ENCODE measurements at places on chromosomes 3 and 15.

DNA sequence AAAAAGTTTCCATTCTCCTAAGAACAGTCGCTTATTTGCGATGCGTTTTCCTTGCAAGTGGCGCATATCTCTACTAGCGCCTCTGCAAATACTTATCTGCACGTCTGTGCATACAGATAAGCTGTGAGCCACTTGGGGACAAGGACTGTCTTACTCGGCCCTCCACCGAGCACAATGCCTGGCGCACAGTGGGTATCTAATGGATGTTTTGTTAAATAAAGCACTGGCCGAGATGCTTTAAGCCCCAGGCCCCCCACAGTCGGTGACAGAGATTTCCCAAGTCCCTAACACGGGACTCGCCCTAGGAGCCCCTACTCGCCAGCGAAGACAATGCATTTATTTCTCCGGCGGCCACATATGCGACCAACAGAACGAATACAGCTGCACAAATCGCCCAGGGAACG is 503 bp downstream of the HLTF start:
- peak; percentile 58 for DNase-seq

GRCh38 chr15:41115652-41116115 is 396 bp downstream of the INO80 start:
- peak; percentile 43 for DNase-seq

DNA sequence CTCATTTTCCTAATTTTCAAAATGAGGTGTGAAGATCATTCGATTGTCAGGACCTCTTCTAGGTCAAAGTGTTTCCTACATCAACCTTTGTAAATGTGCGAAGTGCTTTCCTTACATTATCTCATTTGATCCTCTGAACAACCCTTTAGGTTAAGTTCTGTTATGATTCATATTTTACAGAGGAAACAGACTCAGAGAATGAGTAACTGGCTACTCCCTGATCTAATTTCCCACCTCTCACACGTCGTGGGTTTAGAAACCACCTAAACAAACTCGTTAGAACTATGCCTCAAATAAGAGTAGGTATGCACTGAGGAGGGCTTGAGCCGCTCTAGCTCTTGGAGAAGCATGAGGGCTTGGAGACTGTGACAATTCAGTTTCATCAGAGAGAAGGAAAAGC is 148.6 kb downstream of the CD47 start:
- DNase-seq, result no peak

GRCh38 chr3:43247561-43248184 is 38.7 kb upstream of the SNRK start:
- DNase-seq, result peak; percentile 60

DNA sequence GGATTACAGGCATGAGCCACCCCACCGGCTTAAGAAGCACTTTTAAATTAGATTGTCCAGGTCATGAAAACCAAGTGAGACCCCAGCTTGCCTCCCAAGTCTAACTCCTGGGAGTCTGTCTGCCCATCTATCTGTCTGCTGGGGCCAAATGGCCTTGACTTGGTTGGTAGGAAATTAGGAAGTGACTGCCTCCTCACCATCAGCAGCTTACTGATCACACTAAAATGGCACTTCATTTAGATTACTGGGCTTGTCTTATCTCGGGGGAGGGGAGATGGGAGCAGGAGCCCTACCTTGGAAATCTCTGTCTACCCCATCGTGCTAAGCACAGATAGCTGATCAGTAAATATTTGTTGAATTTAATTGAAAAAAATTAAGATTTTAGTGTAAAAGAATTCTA is 5.6 kb upstream of the LRRC2 start:
- no peak for DNase-seq

- no peak for DNase-seq
Observed at GRCh38 chr15:81024265-81024872, 23.6 kb downstream of the TLNRD1 start.

DNA sequence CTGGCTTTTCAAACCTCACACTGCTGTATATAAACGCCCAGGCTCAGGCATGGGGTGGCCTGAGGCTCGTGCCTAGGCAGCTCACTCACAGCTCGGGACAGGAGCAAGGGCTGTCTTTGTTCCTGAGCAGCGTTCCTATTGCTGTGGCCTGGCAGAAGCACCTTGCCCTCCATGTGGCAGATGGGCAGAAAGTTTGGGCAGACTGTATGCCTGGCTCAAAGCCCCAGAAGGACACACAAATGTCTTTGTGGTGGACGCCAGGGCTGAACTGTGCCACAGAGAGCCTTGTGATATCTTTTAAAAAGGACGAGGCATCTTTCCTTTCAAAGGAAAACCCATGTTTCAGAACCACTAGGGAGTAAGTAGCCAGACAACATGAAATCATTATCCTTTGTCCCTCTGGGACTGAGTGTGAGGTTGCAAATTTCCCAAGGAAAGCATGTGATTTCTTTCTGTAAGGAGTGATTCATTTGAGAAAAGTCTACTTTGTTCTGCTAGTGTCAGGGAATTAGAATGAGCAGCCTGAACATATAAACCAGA is 29.3 kb upstream of the UBE2E1 start:
- DNase-seq, result peak; percentile 60

DNA sequence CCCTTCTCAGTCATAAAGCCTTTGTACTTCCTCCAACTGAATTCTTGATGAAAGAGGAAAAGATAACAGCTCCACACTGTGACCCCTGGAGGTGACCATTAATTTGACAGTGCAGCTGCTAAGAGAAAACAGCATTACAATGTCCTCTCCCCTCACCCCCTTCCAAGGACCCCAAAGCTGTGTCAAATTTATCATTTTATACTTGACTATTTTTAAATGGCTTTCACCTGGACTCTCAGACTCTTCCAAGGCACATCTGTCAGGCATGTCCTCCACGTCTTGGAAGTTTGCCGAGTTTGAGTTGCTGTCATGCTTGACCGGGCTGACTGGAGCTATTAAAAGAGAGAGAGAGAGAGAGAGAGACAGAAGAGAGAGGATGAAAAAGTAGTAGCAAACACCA is 236.5 kb downstream of the WDR72 start:
- DNase-seq, result no peak

- no peak for DNase-seq
Observed at GRCh38 chr3:188754267-188754666, 417.5 kb upstream of the TPRG1 start.

DNA sequence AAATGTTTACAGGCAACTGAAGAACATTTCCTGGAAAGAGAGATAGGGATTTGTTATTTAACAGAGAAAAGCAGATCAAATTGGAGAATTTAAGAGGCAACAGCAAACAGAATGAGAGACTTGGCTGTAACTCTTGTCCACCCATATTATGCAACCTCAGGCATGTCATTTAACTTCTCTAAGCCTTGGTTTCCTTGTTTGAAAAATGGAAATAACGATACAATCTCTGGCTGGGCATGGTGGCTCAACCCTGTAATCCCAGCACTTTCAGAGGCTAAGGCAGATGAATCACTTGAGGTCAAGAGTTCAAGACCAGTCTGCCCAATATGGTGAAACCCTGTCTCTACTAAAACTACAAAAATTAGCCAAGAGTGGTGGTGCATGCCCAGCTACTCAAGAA is 23.7 kb downstream of the ARRDC4 start:
- no peak for DNase-seq

GRCh38 chr3:172680684-172681083 is 30.2 kb downstream of the NCEH1 start:
- DNase-seq, result no peak

DNA sequence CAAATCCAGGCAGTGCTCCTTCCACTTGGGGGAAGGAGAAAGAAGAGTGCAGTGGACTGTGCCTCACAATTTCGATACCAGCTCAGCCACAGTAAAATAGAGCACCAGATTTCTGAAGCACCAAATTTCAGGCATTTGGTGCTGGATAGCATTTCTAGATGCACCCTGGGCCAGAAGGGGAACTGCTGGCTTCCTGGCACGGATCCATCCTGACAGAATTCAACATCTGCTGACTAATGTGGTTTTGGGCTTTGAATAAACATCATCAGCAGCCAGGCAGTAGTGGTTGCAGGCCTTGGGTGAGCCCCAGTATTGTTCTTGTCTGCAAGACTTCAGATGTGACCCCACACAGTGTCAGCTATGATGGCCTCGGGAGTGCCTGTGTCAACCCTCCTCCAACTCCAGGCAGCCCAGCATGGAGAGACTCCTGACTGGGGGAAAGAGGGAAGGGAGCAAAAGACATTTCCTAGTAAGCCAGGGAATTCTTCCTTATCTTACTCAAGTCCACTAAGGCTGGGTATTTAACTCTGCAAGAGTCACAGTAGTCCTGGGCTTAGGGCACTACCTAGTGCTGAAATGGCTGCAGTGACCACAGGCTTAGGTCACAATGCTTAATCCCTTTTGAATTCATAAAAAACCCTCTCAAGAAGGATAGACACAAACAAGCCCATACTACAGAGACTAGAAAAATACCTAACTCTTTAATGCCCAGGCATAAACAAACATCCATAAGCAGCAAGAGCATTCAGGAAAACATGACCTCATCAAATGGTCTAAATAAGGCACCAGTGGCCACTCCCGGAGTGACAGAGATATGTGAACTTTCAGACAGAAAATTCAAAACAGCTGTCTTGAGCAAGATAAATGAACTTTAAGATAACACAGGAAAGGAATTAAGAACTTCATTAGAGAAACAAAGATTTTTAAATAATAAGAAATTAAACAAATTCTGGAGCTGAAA is 74.7 kb downstream of the SPATA16 start:
- no peak for DNase-seq

DNA sequence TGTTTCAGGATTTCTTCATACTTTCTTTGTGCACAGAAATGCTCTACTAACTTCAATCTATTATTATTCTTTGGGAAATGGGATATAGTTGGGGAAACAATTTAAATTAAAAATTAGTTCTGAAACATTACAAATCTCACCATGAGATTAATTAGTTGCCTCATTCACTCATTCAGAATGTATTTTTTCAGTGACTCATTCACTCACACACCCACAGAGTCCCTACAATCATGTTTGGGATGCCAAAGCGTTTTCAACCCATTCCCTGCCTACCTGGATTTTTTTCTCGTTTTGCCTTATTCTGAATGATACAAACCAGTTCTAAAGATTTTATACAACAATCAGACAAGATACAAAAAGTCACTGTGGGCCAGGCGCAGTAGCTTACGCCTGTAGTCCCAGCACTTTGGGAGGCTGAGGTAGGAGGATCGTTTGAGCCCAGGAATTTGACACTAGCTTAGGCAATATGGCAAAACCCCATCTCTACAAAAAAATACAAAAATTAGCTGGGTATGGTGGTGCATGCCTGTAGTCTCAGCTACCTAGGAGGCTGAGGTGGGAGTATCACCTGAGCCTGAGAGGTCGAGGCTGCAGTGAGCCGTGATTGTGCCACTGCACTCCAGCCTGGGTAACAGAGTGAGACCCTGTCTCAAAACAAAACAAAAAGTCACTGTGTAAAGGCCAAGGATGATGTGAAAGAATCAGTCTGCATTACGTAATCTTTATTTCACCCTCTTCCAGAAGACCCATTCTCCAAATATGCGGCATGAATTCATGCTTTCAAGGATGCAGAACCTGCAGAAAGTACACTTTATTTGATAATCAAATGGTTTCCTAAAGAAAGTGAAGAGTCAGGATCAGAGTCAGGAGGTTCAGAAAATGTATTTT is 34.8 kb upstream of the ARHGEF3 start:
- DNase-seq, result no peak

- no peak for DNase-seq
Observed at GRCh38 chr3:39474126-39474515, 6.6 kb downstream of the MOBP start.

DNA sequence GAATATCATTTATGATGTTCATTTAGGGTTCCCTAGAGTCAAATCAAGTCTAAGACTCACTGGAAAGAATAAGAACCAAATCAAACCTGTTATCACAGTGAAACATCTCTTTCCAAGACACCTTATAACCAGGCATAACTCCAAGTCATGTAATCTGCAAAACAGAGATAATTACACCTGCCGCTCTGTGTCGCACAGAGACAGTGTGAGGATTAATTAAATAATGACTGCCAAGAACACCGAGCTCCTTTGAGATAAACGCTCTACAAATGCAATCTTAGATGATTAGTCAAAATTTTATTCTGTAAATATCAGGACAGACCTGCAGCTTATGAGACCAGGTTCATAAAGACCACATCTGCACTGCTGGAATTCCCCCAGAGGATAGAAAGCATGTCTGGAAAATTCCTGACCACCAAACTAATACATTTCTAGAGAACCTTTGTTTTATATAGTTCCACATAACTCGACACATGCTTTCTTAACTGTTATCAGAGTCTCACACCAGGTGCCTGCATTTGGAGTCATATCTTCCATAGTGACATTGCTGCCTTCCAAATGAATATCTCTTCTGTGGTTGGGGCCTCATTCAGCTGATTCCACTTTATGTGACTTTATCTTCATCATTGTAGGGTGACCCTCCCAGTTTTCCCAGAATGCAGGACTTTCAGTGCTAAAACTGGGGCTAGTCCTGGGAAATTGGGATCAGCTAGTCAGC is 252.8 kb downstream of the CD47 start:
- no peak for DNase-seq

DNA sequence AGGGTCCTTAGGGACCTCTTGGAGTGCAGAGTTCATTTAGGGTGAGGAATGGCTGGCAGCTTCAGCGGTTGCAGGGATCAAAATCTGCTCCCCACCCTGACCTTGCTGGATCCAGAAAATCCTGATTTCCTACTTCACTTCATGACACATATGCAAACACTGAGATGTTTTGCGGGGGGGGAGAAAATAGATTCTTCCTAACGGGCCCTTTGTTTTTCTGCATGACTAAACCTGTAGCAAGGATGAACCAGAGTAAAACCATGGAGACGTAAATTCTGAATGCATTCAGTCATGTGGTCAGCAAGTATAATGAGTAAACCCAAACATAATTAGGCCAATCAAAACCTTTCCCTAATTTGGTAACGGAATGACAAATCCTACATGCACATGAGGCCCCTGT is 20.0 kb upstream of the RBP1 start:
- no peak for DNase-seq

GRCh38 chr3:4681301-4681700 is 188.2 kb downstream of the ITPR1 start:
- DNase-seq, result no peak

DNA sequence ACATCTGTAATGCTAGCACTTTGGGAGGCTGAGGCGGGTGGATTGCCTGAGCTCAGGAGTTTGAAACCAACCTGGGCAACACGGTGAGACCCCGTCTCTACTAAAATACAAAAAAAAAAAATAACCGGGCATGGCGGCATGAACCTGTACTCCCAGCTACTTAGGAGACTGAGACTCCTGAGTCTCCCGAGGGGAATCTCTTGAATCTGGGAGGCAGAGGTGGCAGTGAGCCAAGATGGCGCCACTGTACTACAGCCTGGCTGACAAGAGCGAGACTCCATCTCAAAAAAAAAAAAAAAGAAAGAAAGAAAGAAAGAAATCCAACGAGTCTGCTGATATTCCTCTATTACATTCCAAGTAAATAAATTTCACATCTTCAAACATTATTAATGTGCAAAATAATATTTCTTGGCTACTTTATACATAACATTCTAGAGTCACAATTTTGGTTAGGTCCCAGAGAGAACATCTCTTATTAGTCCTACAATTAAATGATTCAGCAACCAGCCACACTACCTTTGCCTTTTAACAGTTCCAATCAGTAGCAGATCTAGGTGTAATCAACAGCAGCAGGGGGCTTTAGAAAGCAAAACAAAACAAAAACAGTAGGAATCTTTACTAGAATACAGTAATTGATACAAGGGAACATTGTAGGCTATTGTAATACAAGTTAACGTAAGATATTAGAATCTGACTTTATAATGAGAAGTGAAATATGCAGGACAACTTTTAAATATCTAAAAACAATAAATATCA is 195.8 kb downstream of the TBC1D5 start:
- no peak for DNase-seq

All from globus pallidus (tissue), 1 donor.